ENCODE measurements at places on chromosomes 13 and 19. TPM values are rescaled to one million over a fixed set of nuclear protein-coding genes. Genes with fewer than 3 reads are reported as not detected.

Gene RDH8
- not detected for total RNA-seq

Gene ATP4B
- not detected for total RNA-seq

Gene CLN5
- 39.7 TPM for total RNA-seq

Gene ZNF616
- total RNA-seq: 6.6 TPM

Gene DZIP1
- total RNA-seq: 35.2 TPM

Gene MAP1S
- total RNA-seq: 47.3 TPM

Gene FUT6
- total RNA-seq: 3.0 TPM

Gene CD70
- not detected for total RNA-seq

Gene ZNF560
- not detected for total RNA-seq

Gene ZNF554
- total RNA-seq: 7.8 TPM

Gene LIM2
- not detected for total RNA-seq

Gene ZNF610
- total RNA-seq: 4.7 TPM

Gene ZNF154
- total RNA-seq: 9.8 TPM

Gene SHISA2
- total RNA-seq: 3.1 TPM

Gene CD22
- 5.3 TPM for total RNA-seq

DNA sequence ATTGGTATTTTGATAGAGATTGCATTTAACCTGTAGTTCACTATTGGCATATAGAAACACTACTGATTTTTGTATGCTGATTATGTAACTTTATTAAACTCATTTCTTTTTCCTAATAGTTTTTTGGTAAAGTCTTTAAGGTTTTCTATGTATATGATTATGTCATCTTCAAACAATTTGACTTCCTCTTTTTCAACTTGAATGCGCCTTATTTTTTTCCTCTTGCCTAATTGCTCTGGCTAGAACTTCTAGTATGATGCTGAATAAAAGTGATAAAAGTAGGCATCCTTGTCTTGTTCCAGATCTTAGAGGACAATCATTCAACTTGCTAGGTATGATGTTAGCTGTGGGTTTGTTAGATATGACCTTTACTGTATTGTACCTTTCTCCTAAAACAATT is 1034.9 kb downstream of the PCDH9 start:
- H3K4me1 ChIP-seq: no peaks in the 10 kb centered on the region
- H3K4me3 ChIP-seq: no peak overlapping the region
- no peaks in the 10 kb centered on the region for H3K36me3 ChIP-seq
- ATAC-seq: no peak
- H3K27ac ChIP-seq: no peak overlapping the region

GRCh38 chr19:35195830-35196229 is 32.7 kb downstream of the FAM187B start:
- H3K4me1 ChIP-seq: no peaks in the 10 kb centered on the region
- ATAC-seq: no peak
- H3K36me3 ChIP-seq: no peaks in the 10 kb centered on the region
- H3K27ac ChIP-seq: no peak overlapping the region
- H3K27me3 ChIP-seq: peaks cover 56% of the 10 kb centered on the region
- H3K4me3 ChIP-seq: no peak overlapping the region

DNA sequence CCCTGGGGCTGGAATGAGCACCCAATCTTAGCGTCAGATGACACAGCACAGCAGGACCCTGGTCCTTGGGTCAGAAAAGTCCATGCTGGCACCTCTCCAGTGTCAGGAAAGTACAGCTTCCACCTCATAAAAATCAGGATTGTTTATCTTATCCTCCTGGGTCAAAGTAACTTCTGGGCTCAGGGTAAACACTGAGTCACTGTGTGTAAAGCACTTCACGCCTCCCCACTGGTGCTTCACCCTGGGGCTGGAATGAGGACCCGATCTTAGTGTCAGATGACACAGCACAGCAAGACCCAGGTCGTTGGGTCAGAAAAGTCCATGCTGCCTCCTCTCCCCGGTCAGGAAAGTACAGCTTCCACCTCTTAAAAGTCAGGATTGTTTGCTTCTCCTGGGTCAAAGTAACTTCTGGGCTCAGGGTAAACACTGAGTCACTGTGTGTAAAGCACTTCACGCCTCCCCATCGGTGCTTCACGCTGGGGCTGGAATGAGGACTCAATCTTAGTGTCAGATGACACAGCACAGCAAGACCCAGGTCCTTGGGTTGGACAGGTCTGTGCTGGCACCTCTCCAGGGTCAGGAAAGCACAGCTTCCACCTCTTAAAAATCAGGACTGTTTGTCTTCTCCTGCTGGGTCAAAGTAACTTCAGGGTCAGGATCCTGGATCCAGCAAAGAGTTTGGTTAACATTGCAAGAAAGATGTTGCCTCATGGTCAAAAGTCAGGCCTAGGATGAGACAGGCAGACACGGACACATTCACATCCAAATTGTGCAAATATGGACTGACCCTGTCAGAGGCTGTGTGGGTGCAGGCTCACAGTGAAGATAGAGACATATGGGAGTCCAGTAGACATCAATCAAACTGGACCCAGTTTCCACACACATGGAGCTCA is 39.2 kb upstream of the CYP2A7 start:
- H3K27ac ChIP-seq: no peak overlapping the region
- peaks cover 13% of the 10 kb centered on the region for H3K27me3 ChIP-seq
- no peaks in the 10 kb centered on the region for H3K36me3 ChIP-seq
- no peaks in the 10 kb centered on the region for H3K4me1 ChIP-seq
- no peak overlapping the region for H3K4me3 ChIP-seq
- ATAC-seq: no peak

GRCh38 chr19:39321117-39321831 is 611 bp upstream of the LRFN1 start:
- H3K4me1 ChIP-seq: peaks cover 6% of the 10 kb centered on the region
- ATAC-seq: no peak
- H3K4me3 ChIP-seq: peak overlapping the region; percentile 21
- H3K27me3 ChIP-seq: peaks cover 5% of the 10 kb centered on the region

DNA sequence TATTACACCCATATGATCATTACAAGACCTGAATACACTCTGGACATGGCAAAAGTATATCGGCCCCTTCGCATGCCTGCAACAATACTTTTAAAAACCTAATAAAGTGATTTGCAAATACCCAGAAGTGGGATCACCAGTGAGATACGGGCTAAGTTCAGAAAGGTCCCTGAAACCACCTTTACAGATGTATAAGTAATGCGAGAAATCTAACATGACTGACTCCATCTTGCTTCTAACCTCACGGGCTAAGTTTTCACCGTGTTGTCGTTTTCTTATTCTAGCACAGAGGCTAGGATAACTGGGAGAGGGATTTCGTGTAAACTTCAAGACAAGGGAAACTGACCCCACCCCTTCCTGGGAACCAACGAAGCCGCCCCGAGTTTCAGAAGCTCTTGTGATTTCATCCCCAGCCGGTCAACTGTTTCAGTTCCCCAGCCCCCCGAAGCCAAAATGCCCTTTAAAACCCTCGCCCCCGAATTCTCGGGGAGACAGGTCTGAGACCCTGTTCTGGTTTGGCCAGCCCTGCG is 703 bp downstream of the NEK3 start:
- no peaks in the 10 kb centered on the region for H3K27me3 ChIP-seq
- H3K4me1 ChIP-seq: no peaks in the 10 kb centered on the region
- ATAC-seq: peak; percentile 41
- peak overlapping the region; percentile 97 for H3K4me3 ChIP-seq

DNA sequence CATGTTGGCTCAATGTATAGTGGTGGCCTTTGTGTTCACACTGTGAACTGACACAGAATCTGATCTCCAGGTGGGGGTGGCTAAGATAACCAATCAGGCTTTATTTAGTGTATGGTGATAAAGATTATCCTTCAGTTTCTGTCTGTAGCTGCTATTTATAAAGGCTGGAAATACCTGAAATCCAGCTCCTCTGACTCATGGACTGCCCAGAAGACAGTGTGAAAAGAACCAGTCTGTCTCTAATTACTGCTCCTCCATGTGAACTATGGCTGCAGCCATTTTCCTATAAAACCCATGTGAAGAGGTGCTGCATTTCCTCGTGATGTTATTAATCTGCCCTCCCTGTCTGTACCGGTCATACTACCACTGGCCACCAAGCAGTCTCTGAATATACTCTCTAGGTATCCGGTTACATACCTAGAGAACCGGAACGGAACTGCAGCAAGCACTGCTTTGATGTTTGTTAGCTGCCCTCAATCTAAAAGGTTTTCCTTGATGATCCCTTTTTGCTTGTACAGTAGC is 238.0 kb downstream of the LHFPL6 start:
- no peaks in the 10 kb centered on the region for H3K27me3 ChIP-seq
- H3K4me1 ChIP-seq: peaks cover 34% of the 10 kb centered on the region
- H3K4me3 ChIP-seq: no peak overlapping the region
- peak; percentile 32 for ATAC-seq

GRCh38 chr13:25046985-25047511 is 48.9 kb upstream of the PABPC3 start:
- no peaks in the 10 kb centered on the region for H3K36me3 ChIP-seq
- ATAC-seq: no peak
- peaks cover 14% of the 10 kb centered on the region for H3K4me1 ChIP-seq
- H3K4me3 ChIP-seq: peak overlapping the region; percentile 47

DNA sequence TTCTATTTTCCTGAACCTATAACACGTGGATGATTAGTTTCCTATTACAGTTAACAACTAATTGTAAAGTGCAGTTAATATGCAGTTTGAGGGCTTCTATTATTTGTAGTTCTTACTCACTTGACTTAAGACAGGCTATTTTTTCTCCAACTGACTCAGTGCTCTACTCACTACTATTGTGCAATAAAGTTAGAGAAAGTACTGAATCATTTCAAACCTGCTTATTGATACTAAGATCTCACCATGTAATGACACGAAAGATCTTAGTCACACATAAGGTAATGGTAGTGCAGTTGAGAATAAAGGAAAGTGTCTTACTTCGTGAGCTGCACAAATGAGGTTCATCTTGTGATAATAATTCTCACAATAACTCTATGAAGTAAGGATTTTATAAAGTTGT is 22.8 kb upstream of the ITM2B start:
- no peak overlapping the region for H3K4me3 ChIP-seq
- H3K27ac ChIP-seq: no peak overlapping the region
- no peaks in the 10 kb centered on the region for H3K27me3 ChIP-seq
- H3K4me1 ChIP-seq: no peaks in the 10 kb centered on the region

DNA sequence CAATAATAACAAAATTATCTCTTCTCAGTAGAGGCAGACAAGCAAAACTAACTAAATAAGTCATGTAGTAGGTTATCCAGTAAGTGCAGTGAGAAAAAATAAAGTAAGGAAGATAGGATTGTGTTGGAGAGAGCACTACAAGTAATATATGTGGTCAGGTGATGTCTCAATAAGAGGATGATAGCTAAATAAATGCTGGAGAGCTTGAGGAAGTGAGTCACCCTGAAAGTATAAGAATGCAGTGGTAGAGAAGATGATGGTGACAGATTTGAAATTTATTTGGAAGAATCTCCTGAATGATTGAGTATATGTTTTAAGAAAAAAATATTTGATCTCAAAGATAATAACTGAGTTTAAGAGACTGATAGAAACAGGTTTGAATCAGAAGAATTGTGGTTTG is 152.2 kb upstream of the PRR20A start:
- no peak overlapping the region for H3K4me3 ChIP-seq
- H3K36me3 ChIP-seq: no peaks in the 10 kb centered on the region
- ATAC-seq: no peak
- H3K4me1 ChIP-seq: no peaks in the 10 kb centered on the region

- no peaks in the 10 kb centered on the region for H3K4me1 ChIP-seq
- H3K27me3 ChIP-seq: no peaks in the 10 kb centered on the region
- no peak overlapping the region for H3K4me3 ChIP-seq
- peaks cover 82% of the 10 kb centered on the region for H3K36me3 ChIP-seq
- ATAC-seq: peak; percentile 37
Measured at GRCh38 chr13:98822225-98822606, 69.7 kb upstream of the SLC15A1 start.

- no peaks in the 10 kb centered on the region for H3K27me3 ChIP-seq
- peaks cover 2% of the 10 kb centered on the region for H3K4me1 ChIP-seq
- H3K36me3 ChIP-seq: no peaks in the 10 kb centered on the region
Measured at GRCh38 chr19:3179739-3180293, 1.2 kb downstream of the S1PR4 start.

- H3K36me3 ChIP-seq: no peaks in the 10 kb centered on the region
- no peak overlapping the region for H3K4me3 ChIP-seq
- ATAC-seq: no peak
Measured at GRCh38 chr13:94256721-94257120, 222.8 kb downstream of the DCT start.

- no peak overlapping the region for H3K4me3 ChIP-seq
- no peak for ATAC-seq
- no peaks in the 10 kb centered on the region for H3K36me3 ChIP-seq
- H3K27ac ChIP-seq: no peak overlapping the region
Measured at GRCh38 chr13:110490009-110490770, 71.3 kb downstream of the RAB20 start.

DNA sequence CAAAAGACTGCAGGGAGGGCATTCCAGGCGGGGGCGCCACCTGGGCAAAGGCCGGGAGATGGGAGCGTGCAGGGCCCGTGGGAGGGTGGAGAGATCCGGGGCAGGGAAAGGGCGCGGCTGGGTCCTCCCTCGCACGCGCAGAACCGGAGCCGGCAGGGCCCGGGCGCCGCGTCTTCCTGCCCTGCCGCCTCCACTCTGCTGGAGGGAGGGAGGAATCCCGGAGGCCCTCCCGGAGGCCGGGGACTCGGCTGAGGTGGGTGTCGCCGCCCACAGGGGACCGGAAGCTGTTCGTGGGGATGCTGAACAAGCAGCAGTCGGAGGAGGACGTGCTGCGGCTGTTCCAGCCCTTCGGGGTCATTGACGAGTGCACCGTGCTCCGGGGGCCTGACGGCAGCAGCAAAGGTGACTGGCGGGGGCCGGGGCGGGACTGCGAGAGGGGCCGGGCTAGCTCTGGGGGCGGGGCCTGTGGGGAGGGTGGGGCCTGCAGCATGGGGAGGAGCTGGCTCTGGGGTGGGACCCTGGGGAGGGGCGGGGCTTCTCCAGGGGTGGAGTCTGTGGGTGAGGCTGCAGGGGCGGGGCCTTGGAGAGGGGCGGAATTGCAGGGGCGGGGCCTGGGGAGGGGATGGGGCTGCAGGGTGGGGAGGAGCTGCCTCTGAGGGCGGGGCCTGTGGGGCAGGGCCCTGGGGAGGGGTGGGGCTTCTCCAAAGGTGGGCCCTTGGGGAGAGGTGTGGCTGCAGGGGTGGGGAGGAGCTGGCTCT is 51.3 kb downstream of the CELF5 start:
- no peak overlapping the region for H3K4me3 ChIP-seq
- peak; percentile 32 for ATAC-seq
- peaks cover 98% of the 10 kb centered on the region for H3K27me3 ChIP-seq
- no peaks in the 10 kb centered on the region for H3K36me3 ChIP-seq

DNA sequence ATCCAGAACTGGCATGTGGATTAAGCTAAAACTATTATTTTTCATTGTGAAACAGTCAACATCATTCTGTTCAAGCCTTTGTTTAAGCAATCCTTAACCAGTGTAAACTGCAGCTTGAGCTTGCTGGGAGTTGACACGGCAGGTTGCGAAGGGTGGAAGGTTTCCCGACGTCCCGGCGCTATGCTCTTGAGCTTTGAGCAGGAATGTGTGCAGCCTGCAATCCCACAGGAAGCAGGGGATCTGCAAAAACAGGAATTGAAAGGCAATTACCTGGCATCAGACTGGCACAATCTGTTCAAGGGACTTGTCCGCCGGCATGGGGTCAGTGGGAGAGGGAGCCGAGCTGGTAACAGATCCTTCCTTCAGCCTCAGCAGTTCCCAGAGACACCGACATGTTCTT is 586.7 kb upstream of the SGCG start:
- no peak overlapping the region for H3K4me3 ChIP-seq
- H3K4me1 ChIP-seq: no peaks in the 10 kb centered on the region
- no peak overlapping the region for H3K27ac ChIP-seq
- H3K36me3 ChIP-seq: no peaks in the 10 kb centered on the region
- no peak for ATAC-seq

- peak; percentile 45 for ATAC-seq
- peaks cover 16% of the 10 kb centered on the region for H3K4me1 ChIP-seq
- peaks cover 15% of the 10 kb centered on the region for H3K27me3 ChIP-seq
- H3K27ac ChIP-seq: peak overlapping the region; percentile 73
- H3K36me3 ChIP-seq: no peaks in the 10 kb centered on the region
Measured at GRCh38 chr19:461721-462551, 1.1 kb upstream of the SHC2 start.
